ENCODE measurements at places on chromosomes 3 and 15.

DNA sequence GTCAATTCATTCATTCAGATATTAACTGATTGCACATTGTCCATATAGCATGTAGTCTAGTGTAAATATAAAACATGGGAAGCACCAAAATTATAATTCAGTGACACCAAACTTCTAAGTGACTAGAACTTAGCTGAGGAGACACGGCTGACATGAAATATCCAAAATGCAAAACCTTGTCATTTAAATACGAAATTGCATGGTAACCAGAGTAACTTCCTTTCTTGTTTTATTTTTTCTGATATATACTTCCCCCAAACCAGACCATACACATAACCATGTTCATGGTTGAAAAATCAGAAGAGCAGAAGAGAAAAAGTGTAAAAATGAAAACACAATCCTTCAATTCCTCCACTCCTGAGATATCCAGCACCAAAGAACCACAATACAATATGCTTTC is 38.0 kb downstream of the CBLB start:
- DNase-seq, result no peak

GRCh38 chr3:53680028-53680427 is 166.2 kb downstream of the CHDH start:
- peak; percentile 6 for DNase-seq

- DNase-seq, result no peak
Measured at GRCh38 chr15:56530157-56530556, 65.2 kb upstream of the MNS1 start.

DNA sequence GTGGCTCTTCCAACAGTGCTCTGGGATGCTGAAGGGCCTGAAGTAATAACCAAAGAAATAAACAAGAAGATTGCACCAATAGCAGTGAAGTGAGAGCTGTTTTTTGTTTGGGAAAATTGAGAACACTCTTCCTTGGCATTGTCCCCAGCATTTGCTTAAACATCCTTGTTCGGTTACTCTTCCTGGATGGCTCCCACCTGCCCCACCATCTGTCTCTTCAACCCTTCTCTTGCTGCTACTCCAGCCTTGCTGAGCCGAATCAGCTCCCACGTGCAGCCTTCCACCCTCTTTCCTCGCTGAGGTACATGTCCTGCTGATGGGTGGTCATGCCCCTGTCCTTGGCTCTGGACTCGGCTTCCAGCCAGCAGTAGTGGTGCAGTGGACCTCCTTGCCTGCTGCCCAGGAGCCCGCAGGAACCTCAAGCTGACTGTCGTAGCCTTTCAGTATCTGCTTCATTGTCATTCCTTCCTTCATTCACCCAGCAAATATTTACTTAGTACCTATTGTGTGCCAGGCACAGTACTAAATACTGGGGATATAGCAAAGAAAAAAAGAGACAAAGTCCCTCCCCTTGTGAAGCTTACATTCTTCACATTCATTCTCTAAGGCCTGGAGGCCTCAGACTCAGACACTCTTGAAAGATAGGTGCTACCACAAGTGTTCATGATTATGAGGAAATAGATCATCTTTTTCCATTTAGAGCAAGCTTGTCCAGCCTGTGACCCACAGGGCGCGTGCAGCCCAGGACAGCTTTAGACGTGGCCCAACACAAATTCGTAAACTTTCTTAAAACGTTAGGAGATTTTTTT is 17.1 kb upstream of the VILL start:
- no peak for DNase-seq

DNA sequence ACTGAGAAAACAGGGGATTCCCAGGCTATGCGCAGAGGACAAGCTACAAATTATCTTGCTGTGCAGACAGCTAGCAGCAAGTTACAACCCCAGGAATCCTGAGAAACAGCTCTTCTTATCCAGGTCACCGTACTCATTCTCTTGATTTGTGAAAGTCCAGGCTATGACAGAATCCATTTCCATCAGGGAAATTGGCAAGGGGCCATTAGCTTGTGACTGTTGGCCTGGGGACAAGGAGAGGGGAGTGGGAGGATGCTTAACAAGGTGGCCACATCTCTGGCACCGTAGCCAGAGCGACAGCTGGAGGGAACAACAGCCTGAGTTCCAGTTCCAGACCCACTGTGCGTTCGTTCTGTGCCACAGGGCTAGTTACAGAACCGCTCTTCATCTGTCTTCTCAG is 44.9 kb upstream of the PLXNA1 start:
- no peak for DNase-seq

GRCh38 chr3:177713928-177714900 is 516.9 kb upstream of the TBL1XR1 start:
- peak; percentile 47 for DNase-seq

DNA sequence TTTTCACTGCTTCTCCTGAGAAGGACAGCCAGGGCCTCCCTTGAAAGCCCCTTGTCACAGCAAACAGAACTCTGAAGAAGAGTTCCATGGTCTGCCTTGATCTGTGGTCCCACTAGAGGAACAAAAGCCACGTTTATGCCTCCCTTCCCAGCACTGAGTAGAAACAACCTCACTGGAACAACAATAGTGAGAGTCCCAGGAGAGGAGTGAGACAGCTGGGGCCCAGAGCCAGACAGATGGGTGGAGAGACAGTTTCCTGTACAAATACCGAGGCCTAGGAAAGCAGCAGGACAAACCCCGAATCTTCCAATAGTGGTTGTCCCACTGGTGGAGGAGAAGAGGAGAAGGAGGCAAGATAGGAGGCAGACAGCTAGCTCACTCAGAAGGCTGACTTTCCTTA is 106.1 kb downstream of the WDR76 start:
- DNase-seq, result no peak

DNA sequence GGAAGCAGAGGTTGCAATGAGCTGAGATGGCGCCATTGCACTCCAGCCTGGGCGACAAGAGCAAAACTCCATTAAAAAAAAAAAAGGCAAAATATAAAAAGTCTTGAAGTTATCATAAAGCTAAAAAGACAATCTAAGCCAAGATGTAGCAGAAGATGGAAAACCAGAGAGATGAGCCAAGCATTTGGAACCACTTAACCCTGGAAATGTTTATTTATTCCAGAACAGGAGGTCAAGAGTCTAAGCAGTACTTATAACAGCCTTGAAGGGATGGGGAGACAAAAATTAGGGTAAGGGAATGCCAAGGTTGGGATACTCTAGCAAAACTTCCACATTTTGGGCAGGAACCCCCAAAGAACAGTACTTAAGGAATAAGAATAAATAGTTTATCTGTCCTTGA is 30.1 kb downstream of the FAIM start:
- DNase-seq, result no peak

GRCh38 chr3:144341471-144341870 is 369.8 kb downstream of the DIPK2A start:
- DNase-seq, result no peak

DNA sequence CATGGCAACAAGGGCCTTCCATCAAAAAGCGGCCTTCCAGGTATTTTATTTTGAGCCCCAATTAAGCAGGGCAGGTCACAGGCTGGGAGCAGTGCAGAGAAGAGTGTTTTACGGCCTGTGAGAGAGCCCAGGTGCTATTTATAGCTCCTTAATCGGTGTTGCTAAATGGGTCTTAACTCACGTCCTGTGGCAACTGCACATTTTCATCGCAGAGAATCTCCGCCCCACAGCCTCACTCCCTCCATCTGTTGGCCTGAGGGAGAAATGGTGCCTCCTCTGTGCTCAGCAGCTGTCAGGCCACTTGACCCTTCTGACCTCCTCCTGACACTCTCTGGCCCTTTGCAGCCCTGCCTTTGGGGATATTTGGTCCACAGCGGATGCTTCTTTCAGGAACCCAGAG is 58.6 kb downstream of the SPSB4 start:
- DNase-seq, result no peak

DNA sequence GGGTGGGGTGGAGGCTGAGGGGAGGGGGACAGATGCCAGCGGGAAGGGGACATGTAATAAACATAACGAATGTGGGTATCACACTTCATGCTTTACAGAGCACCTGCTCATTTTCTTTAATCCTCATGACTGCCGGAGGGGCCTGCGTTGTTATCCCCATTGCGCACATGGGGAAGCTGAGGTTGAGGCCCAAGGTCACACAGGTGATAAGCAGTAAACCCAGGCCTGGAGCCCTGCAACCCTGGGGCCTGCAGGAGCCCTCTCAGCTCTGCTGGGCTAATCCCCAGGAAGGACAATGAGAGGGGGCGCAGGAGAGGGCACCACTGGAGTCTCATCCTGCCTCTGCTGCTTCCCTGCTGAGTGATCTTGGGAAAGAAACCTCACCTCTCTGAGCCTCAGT is 64.3 kb downstream of the MEGF11 start:
- no peak for DNase-seq

- no peak for DNase-seq
Measured at GRCh38 chr3:176190755-176191154, 1006.5 kb downstream of the TBL1XR1 start.

GRCh38 chr3:48402907-48403306 is 27.0 kb downstream of the PLXNB1 start:
- DNase-seq, result no peak

DNA sequence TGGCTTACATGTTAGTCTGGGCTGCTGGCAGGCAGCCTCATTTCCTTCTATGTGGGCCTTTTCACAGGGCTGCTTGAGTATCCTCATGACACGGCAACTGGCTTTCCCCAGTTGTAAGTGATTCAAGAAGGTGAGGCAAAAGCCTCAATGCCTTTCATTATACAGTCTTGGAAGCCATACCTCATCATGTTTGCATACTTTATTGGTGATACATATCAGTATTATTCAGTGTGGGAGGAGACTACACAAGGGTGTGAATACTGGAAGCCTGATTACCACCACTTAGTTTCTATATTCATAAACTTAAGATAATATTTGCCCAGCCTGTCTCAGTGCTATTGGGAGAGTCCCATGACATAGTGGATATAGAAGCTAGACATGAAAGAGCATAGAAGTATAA is 346.8 kb downstream of the SOX2 start:
- DNase-seq, result no peak

- peak; percentile 90 for DNase-seq
Measured at GRCh38 chr15:68464448-68465090, 32.6 kb upstream of the ITGA11 start.

DNA sequence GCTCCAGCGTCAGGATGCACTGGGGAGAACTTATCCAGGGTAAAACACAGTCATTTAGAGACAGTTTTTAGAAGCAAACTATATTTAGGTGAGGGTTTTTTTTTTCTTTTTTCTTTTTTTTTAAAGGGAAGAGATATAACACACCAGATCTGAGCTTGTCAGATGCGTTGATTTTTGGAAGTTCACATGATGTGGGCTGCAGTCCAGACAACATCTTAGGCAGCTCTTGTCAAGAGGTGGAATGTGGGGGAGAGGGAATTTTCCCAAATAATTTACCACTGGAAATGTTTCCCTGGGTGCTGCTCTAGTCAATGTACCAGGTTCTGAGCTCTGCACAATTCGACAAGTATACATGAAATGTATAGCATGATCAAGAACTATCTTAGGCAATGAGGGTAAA is 93.3 kb downstream of the OXNAD1 start:
- no peak for DNase-seq

DNA sequence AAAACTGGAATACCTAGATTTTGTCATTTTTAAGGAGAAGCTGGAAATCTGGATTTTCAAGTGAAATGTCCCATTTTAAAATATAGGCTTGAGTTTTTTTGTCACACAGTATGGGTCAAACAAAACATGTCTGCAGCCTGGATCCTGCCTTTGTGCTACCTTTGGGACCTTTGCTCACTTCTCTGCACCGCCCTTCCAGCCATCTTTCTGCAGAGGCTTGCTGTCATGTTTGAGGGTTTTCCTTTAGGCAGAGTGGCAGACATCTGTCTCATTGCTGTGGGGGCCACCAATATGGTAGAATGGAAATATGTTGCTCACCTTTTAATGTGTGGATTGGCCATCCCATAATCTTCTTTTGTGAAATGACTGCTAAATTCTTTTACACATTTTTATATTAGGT is 136.3 kb downstream of the EEFSEC start:
- DNase-seq, result no peak

DNA sequence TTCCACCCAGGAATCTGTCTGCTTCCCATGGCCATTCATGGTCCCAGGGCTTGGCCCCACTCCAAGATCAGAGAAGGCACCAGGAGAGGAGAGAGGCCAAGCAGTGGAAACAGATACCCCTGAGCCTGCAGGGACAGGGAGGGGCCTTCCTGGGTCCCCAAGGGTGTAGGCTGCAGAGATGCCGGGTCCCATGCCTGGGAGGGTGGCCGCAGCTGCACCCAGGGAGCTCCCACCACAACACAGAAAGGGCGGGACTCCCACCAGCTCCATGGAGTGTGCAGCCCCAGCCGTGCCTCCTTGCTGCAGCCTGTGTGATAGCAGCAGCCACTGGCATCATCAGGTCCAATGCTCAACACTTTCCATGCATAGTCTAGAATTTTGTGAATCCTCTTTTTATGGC is 331.5 kb downstream of the UACA start:
- DNase-seq, result no peak

DNA sequence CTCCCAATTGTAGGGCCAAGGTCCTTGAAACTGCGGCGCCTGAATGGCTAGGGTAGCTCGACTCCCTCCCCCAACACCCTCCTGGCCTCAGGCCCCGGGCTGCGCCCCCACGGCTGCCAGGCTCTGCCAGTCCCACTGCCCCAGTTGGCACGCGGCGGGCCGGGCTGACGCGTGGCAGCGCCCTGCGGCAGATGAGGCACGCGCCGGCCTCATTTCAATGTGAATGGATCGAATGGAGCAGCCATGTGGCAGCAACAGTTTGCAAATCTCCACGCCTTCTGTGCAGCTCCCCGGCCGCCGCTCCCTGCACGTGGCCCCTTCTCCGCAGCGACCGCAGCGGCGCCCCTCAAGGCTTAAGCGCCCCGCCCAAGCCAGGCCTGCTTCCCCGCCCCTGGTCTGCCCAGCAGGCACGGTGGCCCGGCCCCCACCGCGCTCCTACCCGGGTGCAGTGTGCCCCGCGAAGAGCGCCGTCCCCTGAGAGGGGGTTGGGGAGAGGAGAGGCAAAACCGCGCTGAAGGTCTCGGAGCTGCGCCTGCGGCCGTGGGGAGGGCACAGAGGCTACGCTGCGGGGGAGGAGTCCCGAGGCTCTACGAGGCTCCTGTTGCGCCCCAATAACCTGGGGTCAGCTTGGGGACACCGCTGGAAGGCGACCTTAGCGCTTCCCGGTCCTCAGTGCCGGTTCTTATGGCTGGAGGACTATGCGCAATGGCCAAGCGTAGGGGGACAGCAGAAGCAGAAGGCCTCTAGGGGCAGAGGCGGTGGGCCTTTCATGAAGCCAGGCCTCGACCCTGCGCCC is 3.1 kb upstream of the DLL4 start:
- DNase-seq, result no peak

DNA sequence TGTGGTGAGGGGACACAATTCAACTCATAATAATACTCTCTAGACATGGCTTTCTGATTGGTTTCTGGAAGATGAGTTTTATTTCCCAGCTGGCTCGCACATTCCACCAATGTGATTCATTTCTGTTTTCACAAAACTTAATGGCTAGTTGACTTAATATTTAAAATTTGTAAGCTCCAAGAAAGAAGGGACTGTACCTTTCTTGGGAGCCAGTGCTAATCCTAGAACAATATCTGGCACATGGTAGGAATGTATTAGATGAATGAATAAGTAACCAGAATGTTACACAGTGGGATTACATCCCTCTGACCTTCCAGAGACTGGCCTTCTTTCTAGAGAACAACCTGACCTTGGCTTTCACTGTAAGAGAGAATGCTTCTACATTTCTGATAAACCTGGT is 262.8 kb downstream of the RORA start:
- peak; percentile 68 for DNase-seq

All from fibroblast of upper back skin (primary cell).